Muscle of leg (tissue), 16 donors: ENCODE measurements at places on chromosomes 7 and 10. TPM values are rescaled to one million over a fixed set of nuclear protein-coding genes. Genes with fewer than 3 reads are reported as not detected.

DNA sequence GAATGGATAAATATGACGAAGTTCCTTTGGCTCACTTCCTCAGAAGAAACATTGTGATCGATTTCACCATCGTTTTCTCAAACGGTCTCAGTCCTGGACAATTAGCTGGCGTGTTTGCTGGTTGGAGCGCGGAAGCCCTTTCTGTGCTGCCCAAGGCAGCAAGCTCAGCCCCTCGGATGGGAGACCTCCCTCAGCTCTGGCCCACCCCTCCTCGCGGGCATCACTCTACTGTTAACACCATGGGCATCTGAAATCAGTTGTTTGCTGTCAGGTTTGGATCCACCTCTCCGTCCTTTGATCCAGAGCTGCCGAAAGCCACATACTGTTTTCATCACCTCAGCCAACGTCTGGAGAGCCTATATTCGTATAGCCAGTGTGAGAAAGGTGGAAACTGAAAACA, 68.2 kb downstream of the C10orf143 start:
- peaks cover 12% of the 10 kb centered on the region for H3K27me3 ChIP-seq
- H3K36me3 ChIP-seq = no peaks in the 10 kb centered on the region
- no peak for DNase-seq
- H3K4me1 ChIP-seq = no peaks in the 10 kb centered on the region
- H3K4me3 ChIP-seq = no peak overlapping the region
- H3K27ac ChIP-seq = no peak overlapping the region

DNA sequence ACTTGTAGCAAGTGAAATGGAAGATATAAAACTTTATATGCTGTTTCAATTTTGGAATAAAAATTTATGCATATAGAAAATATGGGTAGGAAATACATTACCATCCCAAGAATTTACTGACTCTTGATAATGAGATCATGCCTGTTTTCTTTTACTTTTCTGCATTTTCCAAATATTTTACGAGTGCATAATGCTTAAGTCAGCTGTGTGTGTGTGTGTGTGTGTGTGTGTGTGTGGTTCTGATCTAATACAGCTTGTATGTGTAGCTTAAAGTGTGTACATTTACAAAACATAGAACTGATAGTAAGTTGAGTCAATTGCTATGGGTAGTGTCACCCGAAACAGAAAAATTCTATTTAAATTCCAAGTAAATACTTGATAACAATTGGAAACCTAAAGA, 315.9 kb upstream of the LRRN3 start:
- no peaks in the 10 kb centered on the region for H3K27me3 ChIP-seq
- H3K4me3 ChIP-seq = no peak overlapping the region
- H3K4me1 ChIP-seq = no peaks in the 10 kb centered on the region
- no peak for DNase-seq
- no peak overlapping the region for H3K27ac ChIP-seq
- H3K36me3 ChIP-seq = no peaks in the 10 kb centered on the region

KCTD7 gene
- 10.1 TPM for total RNA-seq

DNA sequence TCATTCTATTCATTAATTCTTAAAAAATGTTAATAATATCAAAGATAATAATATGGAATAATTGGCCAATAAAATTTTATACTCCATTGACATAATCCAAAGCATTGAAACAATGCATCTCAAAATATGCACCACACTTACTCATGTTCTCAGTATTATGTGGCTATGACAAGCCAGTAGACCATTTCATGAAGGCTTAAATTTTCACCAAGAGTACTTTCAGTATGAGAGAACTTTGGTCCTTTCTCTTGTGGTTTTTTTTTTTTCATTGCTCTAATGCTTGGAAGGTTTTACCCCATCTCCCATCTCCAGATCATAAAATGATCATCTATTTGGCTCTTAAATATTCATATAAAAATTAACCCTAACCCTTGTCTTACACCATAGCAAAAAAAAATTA, 45.5 kb upstream of the TMEM140 start:
- H3K36me3 ChIP-seq = no peaks in the 10 kb centered on the region
- no peak for DNase-seq
- no peak overlapping the region for H3K27ac ChIP-seq
- H3K27me3 ChIP-seq = no peaks in the 10 kb centered on the region

PNLIPRP1 gene
- not detected for total RNA-seq

UNC5B gene
- total RNA-seq = 6.4 TPM

DNA sequence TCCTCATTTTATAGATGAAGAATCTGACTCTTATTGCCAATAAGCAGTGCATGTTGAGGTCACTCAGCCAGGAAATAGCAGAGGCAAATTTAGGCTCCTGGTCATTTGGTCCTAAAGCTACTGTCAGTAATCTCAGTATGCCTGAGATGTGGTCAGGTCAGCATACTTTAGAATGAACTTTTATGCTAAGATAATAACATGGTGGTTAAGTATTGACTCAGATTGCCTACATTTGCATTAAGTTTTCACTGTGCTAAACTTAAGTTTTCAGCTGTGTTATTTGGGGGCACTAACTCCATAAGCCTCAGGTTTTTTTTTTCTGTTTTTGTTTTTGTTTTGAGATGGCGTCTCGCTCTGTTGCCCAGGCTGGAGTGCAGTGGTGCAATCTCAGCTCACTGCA, 35.9 kb upstream of the CCSER2 start:
- H3K4me3 ChIP-seq = no peak overlapping the region
- H3K27me3 ChIP-seq = no peaks in the 10 kb centered on the region
- H3K36me3 ChIP-seq = no peaks in the 10 kb centered on the region
- no peak overlapping the region for H3K27ac ChIP-seq

DNA sequence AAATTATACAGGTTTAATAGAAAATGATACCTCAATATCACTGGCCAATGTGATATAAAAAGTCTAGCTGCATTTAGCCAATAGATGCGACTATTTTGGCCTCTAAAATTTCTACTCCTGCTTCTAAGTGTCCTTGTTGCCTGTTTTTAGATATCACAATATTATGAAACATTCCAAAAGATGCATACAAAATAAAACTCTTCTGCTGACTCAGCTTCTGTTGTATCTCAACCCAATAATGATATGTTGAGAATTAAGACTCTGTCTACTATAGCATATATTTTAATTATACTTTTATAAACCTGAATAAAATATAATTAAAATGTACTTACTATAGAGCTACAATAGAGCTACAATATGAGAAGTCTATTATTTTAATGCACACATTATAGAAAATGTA, 661.0 kb upstream of the TEX47 start:
- no peaks in the 10 kb centered on the region for H3K27me3 ChIP-seq
- no peaks in the 10 kb centered on the region for H3K36me3 ChIP-seq
- no peak overlapping the region for H3K27ac ChIP-seq
- no peaks in the 10 kb centered on the region for H3K4me1 ChIP-seq

DNA sequence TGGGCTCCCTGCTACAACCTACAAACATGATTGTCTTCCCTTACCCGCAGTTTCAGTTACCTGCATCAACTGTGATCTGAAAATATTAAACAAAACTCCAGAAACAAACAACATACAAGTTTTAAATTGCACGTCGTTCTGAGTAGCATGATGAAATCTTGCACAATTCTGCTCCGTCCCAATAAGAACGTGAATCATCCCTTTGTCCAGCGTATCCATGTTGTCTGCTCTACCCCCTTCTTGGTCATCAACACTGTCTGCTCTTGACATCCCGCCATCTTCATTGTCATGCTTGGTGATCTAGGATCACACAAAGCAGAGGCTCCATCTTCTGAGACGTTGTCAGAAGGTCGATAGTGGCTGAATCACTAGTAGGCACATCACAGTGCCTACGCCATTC, 53.9 kb downstream of the ACADSB start:
- no peak overlapping the region for H3K27ac ChIP-seq
- peaks cover 10% of the 10 kb centered on the region for H3K27me3 ChIP-seq
- DNase-seq = no peak
- H3K4me3 ChIP-seq = no peak overlapping the region
- H3K36me3 ChIP-seq = no peaks in the 10 kb centered on the region
- no peaks in the 10 kb centered on the region for H3K4me1 ChIP-seq

- H3K4me3 ChIP-seq = no peak overlapping the region
- no peak overlapping the region for H3K27ac ChIP-seq
- H3K27me3 ChIP-seq = peaks cover 2% of the 10 kb centered on the region
- H3K36me3 ChIP-seq = no peaks in the 10 kb centered on the region
- H3K4me1 ChIP-seq = no peaks in the 10 kb centered on the region
Measured at GRCh38 chr7:106405697-106406141, 120.9 kb upstream of the NAMPT start.
